Trophoblast cell (in vitro differentiated cells and primary cell): ENCODE measurements at places on chromosomes 11 and 22.

- no peaks in the 10 kb centered on the region for H3K27me3 ChIP-seq
- H3K27ac ChIP-seq, result no peak overlapping the region
- H3K4me1 ChIP-seq, result no peaks in the 10 kb centered on the region
Measured at GRCh38 chr11:15806217-15806616, 550.1 kb downstream of the SOX6 start.

- peak overlapping the region; percentile 64 for H3K4me3 ChIP-seq
- DNase-seq, result no peak
- peaks cover 20% of the 10 kb centered on the region for H3K4me1 ChIP-seq
- H3K36me3 ChIP-seq, result no peaks in the 10 kb centered on the region
Measured at GRCh38 chr11:92226331-92227229, 2.0 kb downstream of the FAT3 start.

DNA sequence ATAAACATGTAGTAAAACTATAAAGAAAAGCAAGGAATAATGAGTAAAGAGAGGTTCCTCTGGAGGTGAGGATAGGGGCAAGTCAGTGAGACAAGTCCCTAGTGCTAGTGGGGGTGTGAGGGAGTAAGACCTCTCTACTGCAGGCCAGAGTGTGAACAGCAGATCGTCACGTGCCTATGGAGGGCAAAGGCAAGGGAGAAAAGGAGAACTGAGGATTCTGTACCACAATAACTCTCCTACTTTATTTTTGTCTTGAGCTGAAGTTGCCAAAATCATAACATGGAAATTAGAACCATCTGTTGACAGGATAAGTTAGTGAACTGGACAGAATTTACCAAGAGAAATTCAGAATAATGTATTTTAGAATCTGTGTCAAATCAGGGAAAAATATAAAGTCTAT, 77.6 kb downstream of the ENTHD1 start:
- no peak for DNase-seq
- no peaks in the 10 kb centered on the region for H3K36me3 ChIP-seq
- no peak overlapping the region for H3K27ac ChIP-seq
- H3K4me3 ChIP-seq, result no peak overlapping the region

GRCh38 chr22:48838376-48838775, 989.3 kb downstream of the BRD1 start:
- H3K36me3 ChIP-seq, result no peaks in the 10 kb centered on the region
- H3K4me3 ChIP-seq, result no peak overlapping the region
- DNase-seq, result no peak
- no peaks in the 10 kb centered on the region for H3K4me1 ChIP-seq
- no peak overlapping the region for H3K27ac ChIP-seq

GRCh38 chr22:33166206-33166605, 108.0 kb upstream of the SYN3 start:
- H3K27ac ChIP-seq, result no peak overlapping the region
- no peaks in the 10 kb centered on the region for H3K4me1 ChIP-seq
- no peak overlapping the region for H3K4me3 ChIP-seq
- H3K27me3 ChIP-seq, result no peaks in the 10 kb centered on the region
- DNase-seq, result no peak

DNA sequence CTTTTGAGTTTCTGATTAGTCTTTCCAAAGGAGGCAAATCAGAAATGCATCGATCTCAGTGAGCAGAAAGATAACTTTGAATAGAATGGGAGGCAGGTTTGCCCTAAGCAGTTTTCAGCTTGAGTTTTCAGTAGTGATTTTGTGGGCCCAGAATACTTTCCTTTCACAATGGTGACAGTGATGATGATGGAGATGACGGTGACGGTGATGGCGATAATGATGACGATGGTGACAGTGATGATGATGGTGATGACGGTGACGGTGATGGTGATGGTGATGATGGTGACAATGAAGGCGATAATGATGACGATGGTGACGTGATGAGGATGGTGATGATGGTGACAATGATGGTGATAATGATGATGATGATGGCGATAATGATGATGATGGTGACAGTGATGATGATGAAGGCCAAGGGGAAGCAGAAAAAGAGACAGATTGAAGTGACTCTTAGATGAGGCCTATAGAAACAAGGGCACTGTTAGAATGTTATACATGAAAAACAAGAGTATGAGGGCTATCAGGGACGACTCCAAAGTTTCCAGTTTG, 153.4 kb upstream of the B3GAT1 start:
- DNase-seq, result no peak
- H3K4me3 ChIP-seq, result no peak overlapping the region
- no peak overlapping the region for H3K27ac ChIP-seq
- H3K36me3 ChIP-seq, result no peaks in the 10 kb centered on the region
- peaks cover 22% of the 10 kb centered on the region for H3K4me1 ChIP-seq

DNA sequence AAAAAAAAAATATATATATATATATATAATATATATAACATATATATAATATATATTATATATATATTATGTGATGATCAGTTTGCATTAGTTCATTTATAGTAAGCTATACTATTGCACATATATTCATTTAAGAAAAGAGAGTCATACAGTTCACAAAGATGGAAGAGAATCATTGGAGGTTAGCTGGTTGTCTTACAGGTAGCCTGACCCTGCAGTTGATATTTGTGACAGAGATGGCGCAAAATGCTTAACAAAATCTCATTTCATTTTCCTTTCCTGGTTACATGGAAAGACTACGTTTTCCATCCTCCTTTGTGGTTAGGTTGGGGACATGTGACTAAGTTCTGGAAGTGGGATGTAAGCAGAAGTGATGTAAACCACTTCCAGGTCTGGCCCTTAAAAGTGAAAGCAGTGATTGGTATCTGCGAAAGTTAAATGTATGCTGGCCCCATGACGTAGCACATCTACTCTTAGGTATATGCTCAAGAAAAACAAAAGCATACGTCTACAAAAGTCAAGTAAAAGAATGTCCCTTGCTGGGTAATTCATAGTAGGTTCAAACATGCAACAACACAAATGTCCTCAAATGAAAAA, 7.2 kb upstream of the TMEM135 start:
- peak; percentile 31 for DNase-seq
- H3K4me1 ChIP-seq, result peaks cover 3% of the 10 kb centered on the region
- no peak overlapping the region for H3K27ac ChIP-seq
- H3K4me3 ChIP-seq, result no peak overlapping the region
- H3K36me3 ChIP-seq, result no peaks in the 10 kb centered on the region

DNA sequence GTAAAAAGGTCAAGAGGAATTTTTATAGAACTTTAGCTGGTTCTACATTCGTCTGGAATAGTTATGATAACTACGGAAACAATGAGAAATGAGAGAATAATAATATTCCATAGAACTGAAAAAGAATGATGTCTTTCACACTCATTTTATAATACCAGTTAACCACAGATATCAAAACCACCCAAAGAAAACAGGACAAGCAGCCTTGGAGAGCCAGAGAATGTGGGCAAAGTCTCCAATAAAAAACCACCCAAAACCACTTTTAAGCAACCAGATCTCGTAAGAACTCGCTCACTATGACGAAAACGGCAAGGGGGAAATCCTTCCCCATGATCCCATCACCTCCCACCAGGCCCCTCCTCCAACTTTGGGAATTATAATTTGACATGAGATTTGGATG, 60.8 kb downstream of the ARHGAP32 start:
- H3K4me3 ChIP-seq, result no peak overlapping the region
- H3K27me3 ChIP-seq, result no peaks in the 10 kb centered on the region

DNA sequence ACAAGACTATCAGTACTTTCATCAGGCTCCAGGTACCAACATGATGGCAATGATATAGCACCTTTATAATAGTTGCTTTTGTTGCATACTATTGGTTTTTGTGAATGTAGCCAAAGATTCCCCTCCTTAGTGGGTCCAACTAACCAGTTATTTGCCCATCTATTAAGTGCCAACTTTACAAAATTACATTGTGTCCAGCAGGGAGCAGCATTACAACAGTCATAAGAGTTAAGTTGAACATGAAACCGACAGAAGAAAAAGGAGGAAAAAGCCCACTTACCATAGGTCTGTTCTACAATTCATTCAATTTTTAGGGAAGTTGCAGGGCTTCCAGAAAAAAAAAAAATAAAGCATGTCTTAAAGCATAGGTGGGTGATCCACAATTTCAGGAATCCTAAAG, 21.6 kb downstream of the IMMP1L start:
- peak; percentile 65 for DNase-seq
- H3K27ac ChIP-seq, result no peak overlapping the region
- H3K4me1 ChIP-seq, result no peaks in the 10 kb centered on the region
- H3K36me3 ChIP-seq, result no peaks in the 10 kb centered on the region
- no peaks in the 10 kb centered on the region for H3K27me3 ChIP-seq
- H3K4me3 ChIP-seq, result no peak overlapping the region

GRCh38 chr22:28911777-28912669, 28.7 kb downstream of the ZNRF3 start:
- no peaks in the 10 kb centered on the region for H3K27me3 ChIP-seq
- peaks cover 10% of the 10 kb centered on the region for H3K4me1 ChIP-seq
- no peak overlapping the region for H3K4me3 ChIP-seq

DNA sequence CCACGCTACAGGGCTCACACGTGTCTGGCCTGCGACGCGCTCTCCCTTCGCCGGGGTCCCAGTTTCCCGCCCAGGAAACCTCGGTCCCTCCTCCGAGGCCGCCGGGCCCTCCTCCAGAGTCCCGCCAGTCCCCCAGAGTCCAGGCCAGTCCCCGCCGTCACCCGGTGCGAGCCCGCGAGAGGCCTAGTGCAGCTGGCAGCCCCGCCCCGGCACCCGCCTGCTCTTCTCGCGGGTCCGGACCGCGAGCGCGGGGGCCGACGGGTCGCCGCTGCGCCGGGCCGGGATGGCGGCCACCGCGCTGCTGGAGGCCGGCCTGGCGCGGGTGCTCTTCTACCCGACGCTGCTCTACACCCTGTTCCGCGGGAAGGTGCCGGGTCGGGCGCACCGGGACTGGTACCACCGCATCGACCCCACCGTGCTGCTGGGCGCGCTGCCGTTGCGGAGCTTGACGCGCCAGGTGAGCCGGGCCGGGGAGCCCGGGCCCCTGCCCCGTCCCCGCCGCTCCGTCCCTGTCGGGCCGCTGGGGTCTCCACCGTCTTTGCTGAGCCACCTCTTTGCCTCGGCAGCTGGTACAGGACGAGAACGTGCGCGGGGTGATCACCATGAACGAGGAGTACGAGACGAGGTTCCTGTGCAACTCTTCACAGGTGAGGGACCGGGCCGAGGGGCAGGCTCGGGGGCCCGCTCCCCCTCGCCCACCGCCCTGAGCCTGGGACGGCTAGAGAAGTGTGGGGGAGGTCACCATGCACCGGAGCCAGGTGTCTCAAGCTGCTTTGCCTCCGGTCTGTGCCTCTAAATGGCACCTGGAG, at the start of gene PTPMT1:
Gene PTPMT1, plus strand, starts transcription at position 260 of the 809 bp plus-strand sequence. Its CDS starts 24 bp downstream, at position 284.
- peak within 1 kb of the TSS; percentile 14 for H3K27ac ChIP-seq
- H3K4me1 ChIP-seq, result peaks cover 4% of the 10 kb centered on the region
- H3K4me3 ChIP-seq, result peak within 1 kb of the TSS; percentile 87
- DNase-seq, result peak; percentile 70

- H3K27ac ChIP-seq, result peak overlapping the region; percentile 7
- peaks cover 7% of the 10 kb centered on the region for H3K36me3 ChIP-seq
- H3K27me3 ChIP-seq, result peaks cover 8% of the 10 kb centered on the region
- no peak for DNase-seq
- peaks cover 9% of the 10 kb centered on the region for H3K4me1 ChIP-seq
Measured at GRCh38 chr22:20436768-20437612, 635 bp downstream of the SCARF2 start.

DNA sequence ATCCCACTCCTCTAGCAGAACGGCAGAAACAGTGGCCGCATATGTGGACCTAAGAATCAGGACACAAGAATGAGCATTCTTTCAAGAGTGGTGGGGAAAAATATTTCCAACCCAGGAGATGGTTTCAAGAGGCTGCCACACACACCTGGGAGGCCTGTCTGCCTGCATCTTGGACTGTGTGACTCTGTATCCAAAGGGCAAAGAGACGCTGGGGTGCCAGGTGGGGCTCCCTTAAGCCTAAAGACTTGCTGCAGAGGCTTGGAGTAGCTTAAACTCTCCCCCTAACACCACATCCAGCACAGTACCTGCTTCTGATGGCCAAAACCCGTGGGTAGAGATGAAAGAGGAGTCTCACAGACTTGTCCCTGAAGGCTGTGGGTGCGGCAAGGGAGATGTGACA, 3.5 kb downstream of the CXCR5 start:
- no peak for DNase-seq
- H3K36me3 ChIP-seq, result no peaks in the 10 kb centered on the region
- H3K27ac ChIP-seq, result peak overlapping the region; percentile 42
- peaks cover 42% of the 10 kb centered on the region for H3K4me1 ChIP-seq
- H3K4me3 ChIP-seq, result no peak overlapping the region

- no peak for DNase-seq
- no peaks in the 10 kb centered on the region for H3K36me3 ChIP-seq
- H3K4me3 ChIP-seq, result no peak overlapping the region
- H3K27me3 ChIP-seq, result no peaks in the 10 kb centered on the region
- H3K27ac ChIP-seq, result no peak overlapping the region
Measured at GRCh38 chr22:39808081-39808480, 85.5 kb downstream of the ENTHD1 start.

DNA sequence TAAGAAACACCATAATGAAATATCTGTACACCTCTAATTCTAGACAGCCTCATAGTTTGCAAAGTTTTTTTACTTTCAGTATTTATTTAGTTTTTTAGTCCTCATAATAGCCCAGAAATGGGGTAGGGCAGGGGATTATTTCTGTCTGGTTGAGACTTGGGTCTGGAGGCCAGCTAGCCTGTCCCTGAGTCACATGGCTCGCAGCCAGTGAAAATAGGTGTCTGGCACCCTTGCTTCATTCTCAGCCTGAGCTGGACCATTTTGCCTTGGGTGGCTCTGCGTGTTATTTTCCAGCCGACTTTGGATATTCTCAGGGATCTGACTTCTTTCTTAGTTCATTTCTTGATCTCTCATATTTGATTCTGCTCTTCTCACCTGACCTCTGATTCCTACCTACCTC, 123.9 kb upstream of the NARS2 start:
- DNase-seq, result no peak
- H3K27me3 ChIP-seq, result no peaks in the 10 kb centered on the region
- no peaks in the 10 kb centered on the region for H3K4me1 ChIP-seq
- no peak overlapping the region for H3K27ac ChIP-seq
